CD8-positive, alpha-beta T cell (primary cell): ENCODE measurements at places on chromosomes 2 and 18.

GRCh38 chr2:145356056-145356455 lies 836.1 kb upstream of the ZEB2 start:
- DNase-seq, result no peak

DNA sequence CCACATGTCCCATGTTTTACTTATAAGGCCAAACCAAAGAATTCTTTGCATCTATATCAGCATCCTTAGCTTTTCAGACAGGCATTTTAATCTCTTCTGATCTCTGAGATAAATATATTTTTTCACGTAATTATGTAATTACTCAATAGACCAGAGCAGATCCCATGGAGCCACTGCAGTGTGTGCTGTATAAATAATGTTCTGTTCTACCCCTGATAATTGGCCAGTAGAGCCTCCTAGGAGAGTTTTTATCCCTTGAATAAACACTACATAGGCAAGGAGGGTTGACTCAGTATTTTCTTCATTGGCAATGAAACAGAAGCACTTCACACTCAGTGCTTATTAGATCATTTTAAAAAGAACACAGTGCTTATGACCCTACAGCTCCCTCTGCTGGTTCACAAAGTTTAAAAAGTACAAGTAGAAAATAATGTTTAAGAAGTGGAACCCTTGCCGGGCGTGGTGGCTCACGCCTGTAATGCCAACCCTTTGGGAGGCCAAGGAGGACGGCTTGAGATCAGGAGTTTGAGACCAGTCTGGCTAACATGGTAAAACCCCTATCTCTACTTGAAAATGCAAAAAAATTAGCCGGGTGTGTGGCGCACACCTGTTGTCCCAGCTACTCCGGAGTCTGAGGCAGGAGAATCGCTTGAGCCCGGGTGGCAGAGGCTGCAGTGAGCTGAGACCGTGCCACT lies 91.9 kb downstream of the PPP1R1C start:
- DNase-seq, result no peak

- peak; percentile 38 for DNase-seq
These were observed 13.0 kb upstream of the FAHD2A start for GRCh38 chr2:95389245-95390119.

- no peak for DNase-seq
These were observed 132.6 kb downstream of the MAP2 start for GRCh38 chr2:209556354-209556961.

DNA sequence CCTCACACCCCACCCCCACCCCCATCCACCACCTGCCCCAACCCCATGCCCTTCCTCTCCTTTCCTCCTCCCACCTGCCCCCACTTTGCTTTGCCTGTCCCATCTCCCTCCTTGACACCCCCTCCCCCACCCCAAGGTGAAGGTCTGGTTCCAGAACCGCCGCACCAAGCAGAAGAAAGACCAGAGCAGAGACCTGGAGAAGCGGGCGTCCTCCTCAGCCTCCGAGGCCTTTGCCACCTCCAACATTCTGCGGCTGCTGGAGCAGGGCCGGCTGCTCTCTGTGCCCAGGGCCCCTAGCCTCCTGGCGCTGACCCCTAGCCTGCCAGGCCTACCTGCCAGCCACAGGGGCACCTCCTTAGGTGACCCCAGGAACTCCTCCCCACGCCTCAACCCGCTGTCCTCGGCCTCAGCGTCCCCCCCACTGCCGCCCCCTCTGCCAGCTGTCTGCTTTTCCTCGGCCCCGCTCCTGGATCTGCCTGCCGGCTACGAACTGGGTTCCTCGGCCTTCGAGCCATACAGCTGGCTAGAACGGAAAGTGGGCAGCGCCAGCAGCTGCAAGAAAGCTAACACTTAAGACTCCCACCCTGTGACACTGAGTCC lies 3.0 kb upstream of the ATP6V1B1 start:
- no peak for DNase-seq

DNA sequence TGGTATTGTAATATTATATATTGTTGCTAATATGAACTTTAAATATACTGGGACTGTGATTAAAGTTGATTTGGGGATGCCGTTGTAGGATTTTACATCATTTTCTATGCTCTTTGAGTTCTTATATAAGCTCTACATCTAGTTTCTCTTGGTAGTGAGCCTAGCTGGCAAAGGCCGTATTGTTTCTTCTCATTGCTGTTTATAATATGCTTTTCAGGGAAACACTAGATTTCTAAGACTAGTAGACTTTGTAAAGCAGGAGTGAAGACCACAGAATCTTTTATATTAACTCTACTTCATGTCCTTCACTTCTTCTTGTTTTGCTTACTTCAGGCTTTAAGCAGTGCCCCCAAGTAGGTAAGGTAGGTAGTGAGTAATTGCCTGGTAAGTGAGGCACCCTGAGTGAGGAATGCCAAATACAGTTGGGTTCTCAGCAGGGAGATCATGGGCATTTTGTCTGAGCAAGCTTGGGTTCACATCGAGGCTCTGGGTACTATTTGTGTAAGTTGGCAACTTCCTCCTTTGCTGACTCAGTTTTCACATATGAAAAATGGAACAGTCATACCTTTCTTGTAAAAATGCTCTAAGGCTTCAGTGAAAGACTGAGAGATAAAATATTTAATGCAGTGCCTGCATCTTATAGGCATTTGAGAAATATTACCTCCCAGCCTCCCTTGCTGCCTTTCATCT lies 96.4 kb downstream of the RNF144A start:
- DNase-seq, result no peak

- no peak for DNase-seq
These were observed 25.9 kb downstream of the SMAD7 start for GRCh38 chr18:48924630-48925490.

- DNase-seq, result no peak
These were observed 127.4 kb downstream of the DCDC2C start for GRCh38 chr2:3830796-3831195.

DNA sequence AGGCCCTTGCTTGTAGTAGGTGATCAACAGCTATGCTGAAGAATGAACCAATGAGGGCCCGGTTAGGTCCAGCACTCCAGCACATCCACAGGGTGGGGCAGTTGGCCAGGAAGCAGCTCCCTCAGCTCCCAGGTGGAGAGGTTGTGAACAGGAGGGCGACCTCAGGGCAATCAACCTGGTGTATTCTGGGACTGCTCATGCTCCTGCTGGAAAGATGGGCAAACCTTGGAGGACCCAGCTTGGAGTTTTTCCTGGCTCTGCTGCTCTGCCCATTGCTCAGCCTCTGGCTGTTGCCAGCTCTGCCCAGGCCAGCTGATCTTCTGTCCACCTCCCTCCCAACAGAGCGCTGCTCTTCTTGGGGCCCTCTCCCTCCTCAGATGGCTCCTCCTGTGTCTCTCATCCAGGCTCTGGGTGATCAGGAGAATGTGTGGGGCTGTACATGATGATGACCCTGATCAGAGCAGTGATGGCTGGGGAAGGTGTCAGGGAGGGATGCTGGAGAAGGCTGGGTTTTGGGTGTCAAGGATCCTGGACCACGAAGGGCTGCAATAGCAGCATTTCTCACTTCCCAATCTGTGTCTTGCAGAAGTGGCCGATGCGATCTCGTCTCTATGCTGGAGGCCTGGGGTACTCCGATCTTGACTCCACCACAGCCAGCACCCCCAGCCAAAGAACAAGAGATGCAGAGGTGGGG lies 3.4 kb downstream of the TCF23 start:
- no peak for DNase-seq

- DNase-seq, result no peak
These were observed 166.8 kb downstream of the CD226 start for GRCh38 chr18:69780851-69781250.

DNA sequence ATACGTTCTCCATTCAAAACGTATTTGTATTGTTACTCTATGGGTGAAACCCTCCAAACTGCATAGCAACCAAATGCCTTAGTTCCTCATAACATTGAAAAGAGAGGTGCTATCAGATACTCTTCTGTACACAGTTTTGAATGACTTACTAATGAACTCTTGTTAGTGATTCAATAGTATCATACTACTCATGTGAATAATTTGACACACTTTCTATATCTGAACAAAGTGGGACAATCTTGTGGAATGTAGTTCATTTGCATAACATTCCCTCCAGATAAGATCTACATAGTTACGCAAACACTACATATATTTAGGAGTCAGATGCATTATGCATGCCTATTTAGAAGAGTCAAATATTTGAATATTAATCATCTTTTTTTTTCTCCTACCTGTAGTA lies 232.0 kb upstream of the NRXN1 start:
- DNase-seq, result no peak

GRCh38 chr2:147037048-147037447 lies 807.8 kb upstream of the ACVR2A start:
- no peak for DNase-seq

DNA sequence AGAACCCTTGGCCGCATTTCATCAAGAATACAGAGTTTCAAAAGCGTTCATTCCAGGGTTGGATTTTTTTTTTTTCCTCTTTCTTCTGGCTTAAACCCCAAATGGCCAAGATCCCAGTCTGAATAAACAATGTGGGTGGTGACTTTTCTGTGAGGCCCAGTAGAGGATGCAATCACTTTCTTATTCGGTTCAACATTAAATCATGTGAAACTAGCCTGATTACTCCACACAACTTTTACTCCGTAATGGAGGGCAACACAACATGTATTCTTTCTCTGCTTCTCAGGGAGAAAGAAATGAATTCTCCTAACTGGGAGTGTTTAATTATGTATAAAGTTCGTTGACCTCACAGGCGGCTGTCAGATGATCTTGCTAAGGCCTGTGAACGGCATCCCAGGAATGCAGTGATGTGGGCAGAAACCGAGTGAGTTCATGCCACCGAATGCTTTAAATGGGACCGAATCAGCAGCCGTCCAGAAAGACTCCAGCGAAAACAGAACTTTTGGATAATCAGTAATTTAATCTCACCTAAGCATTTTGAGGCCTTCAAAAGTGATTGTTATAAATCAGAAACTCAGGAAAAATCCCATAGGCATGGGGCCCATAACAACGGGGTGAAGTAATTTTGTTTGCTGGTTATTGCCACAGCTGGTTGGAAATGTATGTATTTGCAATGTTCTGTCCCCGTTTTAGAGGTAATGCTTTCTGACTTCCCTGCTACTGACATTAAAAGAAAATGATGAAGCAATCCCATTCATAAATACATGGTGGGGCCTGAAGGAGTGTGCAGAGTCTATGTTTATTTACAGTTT lies 81.5 kb downstream of the BCL2 start:
- DNase-seq, result no peak

GRCh38 chr2:10812362-10813162 lies at the start of gene PDIA6:
Gene PDIA6 (minus strand): TSS chr2:10812785. CDS start chr2:10812696, 89 bp downstream.
- DNase-seq, result peak; percentile 95

DNA sequence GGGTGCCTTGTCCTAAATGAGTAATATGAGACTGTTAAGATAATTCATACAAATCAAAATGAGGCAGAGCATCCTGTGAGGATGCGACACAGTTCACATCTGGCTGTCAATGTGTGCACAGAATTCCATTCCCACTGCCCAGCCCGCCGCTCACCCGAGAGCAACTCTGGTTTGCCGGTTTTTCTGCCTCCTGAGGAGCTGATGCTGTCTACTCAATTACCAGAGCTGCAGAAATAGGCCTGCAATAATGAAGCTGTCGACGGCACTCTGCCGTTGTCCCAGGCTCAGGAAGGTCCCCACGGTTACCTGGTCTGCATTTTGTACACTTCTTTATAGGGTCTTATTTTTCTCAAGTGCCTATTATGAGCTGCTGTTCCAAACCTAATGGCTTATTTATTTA lies 55.7 kb upstream of the LYPD1 start:
- no peak for DNase-seq
